Stimulated activated CD8-positive, alpha-beta memory T cell treated with anti-CD3 and anti-CD28 coated beads, Interleukin-2, amount 100 ng/mL, for 48 hours (primary cell): ENCODE measurements at places on chromosomes 2 and 18.

GRCh38 chr2:134336352-134336751 is 82.5 kb downstream of the MGAT5 start:
- no peak for DNase-seq

GRCh38 chr2:205988274-205988673 is 97.7 kb downstream of the INO80D start:
- no peak for DNase-seq

- DNase-seq = no peak
Observed at GRCh38 chr18:63820694-63821093, 45.5 kb downstream of the SERPINB7 start.

- no peak for DNase-seq
Observed at GRCh38 chr2:169131587-169132512, 62.5 kb downstream of the DHRS9 start.

GRCh38 chr2:57920342-57920939 is 126.2 kb upstream of the VRK2 start:
- DNase-seq = no peak

DNA sequence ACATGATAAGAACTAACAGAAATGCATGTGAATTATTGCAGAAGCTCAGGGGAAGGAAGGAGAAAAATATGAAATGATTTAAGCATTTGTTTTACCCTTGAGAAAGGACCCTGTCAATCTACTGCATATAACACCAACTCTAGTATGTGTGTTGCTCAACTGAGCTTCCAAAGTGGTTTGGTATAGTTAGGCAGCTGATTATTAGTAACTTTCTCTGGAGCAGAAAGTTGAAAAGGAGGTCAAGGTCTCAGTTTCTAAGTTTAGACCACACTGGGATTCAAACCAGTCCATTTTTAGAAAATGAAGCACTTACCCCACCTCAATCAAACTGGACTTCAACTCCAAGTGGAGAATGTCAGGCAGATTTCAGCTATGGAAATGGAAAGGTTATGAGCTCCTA is 123.3 kb upstream of the CDC42EP3 start:
- no peak for DNase-seq

GRCh38 chr2:101364878-101365277 is 22.4 kb downstream of the CREG2 start:
- no peak for DNase-seq
